ENCODE measurements at places on chromosomes 5 and 9.

DNA sequence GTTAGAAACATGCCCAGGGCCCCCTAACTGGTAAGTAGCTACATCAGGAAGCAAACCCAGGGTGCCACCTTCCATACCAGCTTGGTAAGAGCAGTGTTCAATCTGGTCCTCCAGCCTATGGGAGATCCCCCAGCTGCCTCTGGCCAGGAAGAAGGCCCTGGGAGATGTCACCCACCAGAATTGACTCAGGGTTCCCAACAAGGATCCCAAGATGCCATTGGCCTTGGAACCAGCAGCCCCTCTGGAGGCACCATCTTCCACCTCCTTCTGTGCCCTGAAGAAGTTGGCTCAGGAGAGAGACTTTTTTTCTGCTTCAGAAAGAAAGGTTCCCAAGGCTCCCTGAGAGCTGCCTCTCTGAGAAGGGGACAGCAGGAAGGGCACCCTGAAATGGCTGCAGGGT lies 56.6 kb upstream of the IL17B start:
- no peak for DNase-seq

DNA sequence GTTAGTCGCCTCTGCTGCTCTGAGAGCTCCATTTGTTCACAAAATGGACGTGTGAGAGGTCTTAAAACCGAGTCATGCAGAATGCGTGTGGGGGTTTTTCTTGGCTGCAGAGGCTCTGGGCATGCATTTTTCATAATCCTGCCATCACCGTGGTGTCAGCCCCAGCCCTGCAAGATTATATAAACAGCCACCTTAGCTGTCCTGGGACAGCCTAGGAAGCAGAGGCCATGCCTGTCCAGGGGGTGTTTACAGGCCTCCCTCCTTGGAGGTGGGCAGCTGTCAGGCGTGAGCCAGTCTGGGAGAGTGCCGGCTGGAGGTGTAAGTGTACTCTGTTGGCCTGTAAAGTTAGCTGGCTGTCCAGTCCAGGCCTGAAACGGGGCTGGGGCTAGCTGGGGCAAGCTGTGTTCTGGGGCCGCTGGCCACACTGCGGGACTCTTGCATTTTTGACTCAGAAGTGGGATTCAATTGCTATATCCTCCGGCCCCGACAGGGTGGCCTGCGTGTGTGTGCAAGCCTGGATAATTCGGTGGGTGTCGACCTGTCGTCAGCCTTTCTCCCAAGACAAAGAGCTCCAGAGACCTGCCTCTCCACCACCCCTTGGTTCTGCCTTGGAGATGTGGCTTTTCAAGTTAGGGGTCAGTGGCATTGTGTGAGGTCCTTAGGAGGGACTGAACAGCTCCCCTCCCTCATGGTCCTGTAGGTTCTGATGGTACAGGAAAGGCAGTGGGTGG lies 2.4 kb downstream of the WNK2 start:
- DNase-seq, result no peak

- DNase-seq, result no peak
Observed at GRCh38 chr5:157828105-157828943, 30.6 kb downstream of the CLINT1 start.

DNA sequence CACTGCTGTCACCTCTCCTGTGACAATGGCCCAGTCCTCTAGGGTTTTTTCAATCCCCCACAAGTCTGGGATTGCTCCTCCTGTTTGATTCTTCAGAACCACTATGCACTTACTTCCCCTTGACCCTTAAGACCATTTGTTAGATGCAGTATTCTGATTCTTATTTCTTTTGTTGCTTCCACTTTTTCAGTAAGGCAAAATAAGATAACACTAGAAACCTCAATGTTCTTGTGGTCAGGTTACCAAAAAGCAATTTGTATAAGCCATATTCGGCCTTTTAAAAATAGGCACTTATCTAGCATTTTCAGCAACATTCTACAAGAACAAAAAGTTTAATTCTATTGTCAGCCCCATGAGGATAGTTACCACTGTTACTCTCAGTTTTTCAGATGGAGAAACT lies 220.0 kb downstream of the KDM4C start:
- no peak for DNase-seq

DNA sequence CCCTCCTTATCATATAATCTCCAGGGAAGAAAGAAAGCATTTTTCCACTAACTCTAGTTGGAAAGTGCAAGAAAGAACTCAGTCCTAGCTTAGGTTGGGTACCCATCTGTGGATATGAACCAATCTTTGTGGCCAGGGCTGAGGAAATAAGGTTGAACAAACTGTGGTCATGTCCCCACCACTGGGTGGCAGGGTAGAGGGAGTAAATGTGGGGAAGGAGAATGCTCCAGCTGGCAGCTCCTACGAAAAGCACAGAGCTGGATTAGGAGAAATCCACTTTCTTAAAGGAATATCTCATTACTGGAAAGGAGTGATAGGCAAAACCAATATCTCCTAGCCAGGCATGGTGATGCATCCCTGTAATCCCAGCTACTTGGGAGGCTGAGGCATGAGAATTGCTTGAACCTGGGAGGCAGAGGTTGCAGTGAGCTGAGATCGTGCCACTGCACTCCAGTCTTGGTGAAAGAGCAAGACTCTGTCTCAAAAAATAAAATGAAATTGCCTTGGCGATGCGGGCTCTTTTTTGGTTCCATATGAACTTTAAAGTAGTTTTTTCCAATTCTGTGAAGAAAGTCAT lies 175.1 kb downstream of the CCDC192 start:
- DNase-seq, result no peak

- DNase-seq, result no peak
Observed at GRCh38 chr5:14171046-14171445, 27.9 kb downstream of the TRIO start.

GRCh38 chr5:25701936-25702335 lies 1057.2 kb upstream of the CDH10 start:
- DNase-seq, result no peak

DNA sequence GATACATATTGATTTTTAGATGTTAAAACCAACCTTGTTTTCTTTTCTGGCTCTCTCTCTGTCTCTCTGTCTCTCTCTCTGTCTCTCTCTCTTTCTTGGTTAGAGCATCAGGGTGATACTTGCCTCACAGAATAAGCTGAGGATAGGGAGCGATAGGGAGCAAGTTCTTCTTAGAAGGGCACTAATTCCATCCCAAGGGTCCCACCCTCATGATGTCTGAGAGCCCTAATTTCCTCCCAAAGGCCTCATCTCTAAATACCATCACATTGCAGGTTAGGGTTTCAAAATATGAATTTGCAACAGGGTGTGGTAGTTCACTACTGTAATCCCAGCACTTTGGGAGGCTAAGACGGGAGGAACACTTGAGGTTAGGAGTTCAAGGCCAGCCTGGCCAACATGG lies 4.8 kb upstream of the KIF3A start:
- no peak for DNase-seq

GRCh38 chr5:92556747-92557146 lies 1024.3 kb downstream of the NR2F1-AS1 start:
- no peak for DNase-seq

- no peak for DNase-seq
Observed at GRCh38 chr9:113879911-113880310, 3.8 kb downstream of the ZNF618 start.

DNA sequence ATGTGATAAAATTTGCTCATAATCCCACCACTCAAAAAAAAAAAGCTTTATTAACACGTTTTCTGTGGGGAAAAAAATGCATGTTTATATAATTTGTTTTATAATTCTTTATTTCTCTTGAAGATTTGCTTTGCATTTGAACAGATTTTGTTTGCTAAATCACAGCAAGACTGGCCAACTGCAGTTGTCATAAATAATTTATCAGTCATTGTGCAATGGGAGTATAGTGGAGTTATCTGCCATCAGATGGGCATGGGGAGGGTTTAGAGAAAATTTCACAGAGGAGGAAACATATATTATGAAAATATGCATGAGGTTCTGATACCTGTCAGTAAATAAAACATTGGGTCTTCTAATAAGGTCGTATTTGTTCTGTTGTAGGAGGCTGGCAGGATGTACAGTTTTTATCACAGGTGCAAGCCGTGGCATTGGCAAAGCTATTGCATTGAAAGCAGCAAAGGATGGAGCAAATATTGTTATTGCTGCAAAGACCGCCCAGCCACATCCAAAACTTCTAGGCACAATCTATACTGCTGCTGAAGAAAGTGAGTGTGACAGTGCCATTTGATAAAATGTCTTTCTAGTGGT lies 23.8 kb downstream of the HSDL2 start:
- no peak for DNase-seq

DNA sequence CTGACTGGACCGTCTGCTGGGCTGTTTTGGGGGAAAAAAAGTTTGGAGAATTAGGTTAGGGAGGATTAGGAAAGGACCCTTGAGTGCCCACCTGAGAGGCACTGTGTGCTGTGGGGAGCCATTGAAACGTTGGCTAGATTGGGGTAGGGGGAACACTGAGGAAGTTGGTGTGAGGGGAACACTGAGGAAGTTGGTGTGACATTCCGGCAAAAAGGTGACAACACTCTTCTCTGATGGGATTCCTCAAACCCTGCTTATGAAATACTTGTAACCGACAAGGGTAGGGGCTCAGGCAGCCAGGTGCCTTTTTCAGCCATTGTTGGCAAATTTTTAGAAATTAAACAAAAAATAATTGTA lies 1.0 kb downstream of the CYSTM1 start:
- DNase-seq, result no peak

DNA sequence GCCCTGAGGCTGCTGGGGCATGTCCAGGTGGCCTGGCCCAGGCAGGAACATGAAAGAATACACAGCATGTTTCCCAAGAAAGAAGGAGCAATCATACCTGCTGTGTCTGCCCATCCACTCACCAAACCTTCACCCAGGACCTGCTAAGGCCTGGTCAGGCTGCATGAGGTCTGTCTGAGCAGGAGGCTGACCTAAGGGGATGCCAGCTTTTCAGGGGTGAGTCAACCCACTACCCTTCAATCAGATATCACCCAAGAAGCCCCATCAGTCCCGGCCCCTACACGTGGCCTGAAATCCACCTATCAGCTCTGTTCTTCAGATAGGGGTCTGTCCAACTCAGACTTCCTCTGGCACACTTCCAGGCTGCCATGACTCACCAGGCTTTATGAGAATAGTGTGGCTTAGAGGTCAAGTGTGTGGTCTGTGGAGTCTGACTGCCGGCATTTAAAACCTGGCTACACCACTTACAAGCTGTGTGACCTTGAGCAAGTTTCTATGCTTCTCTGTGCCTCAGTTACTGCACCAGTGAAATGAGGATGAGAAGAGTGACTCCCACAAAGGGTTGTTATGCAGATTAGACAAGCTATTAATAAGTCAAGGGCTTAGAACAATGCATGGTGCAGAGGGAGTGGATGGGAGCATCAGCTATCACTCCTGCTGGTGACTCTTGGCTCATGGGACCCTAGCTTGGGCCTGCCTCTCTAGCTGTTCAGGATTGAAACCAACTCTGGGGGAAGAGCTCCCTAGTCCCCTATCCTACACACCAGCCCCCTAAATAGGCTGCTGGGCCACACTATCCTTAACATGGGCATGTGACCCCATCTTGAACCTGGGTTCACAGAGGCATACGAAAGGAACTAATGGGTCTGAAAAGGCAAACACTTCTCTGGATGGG lies 130.3 kb downstream of the PAX5 start:
- no peak for DNase-seq

- DNase-seq, result no peak
Observed at GRCh38 chr5:113047234-113047633, 70.6 kb downstream of the DCP2 start.

DNA sequence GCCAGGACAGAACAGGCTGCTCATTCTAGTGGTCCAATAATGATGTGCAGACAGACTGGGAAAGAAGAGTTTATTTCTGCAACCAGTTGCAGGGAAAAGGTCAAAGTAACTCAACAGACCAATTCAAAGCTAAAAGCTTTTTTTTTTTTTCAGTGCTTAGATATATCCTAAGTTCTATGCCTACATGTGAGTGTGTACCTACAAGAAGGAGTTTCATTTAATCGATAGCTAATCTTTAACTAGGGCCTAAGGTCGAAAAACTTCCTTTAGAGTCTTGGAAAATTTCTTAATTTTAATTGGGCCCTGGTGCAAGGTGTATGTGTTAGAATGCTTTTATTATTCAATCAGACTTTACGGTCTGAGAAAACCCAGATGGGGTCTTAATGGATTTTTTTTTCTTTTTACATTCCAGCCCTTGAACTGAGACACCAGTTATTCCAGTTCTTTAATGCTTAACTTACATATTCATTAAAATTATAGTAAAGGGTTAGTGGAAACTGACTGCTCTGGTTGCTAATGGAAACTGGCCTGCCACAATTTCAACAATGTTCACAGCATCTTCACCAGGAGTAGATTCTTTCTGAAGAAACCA lies 365.3 kb downstream of the MTRR start:
- no peak for DNase-seq

DNA sequence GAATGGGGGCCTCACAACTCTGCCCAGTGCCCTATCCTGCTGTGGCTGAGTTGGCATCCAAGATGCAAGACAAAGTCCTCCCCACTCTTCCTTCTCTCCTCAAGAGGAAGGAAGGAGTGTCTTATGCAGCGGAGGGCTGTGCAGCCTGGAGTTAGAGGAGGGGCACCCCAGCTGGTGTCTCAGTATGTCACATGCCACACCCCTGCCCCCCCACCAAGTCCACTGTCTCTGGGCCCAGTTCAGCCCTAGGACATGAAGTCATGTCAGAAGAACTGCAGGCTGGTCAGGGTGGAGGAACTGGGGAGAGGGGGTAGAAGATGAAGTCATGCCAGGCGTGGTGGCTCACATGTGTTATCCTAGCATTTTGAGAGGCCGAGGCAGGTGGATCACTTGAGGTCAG lies 28.0 kb upstream of the SLC28A3 start:
- no peak for DNase-seq

- DNase-seq, result no peak
Observed at GRCh38 chr9:4803670-4804530, 11.2 kb downstream of the RCL1 start.

- DNase-seq, result no peak
Observed at GRCh38 chr9:112038017-112038408, 137.1 kb downstream of the SUSD1 start.

GRCh38 chr5:41983284-41983683 lies 58.2 kb downstream of the FBXO4 start:
- DNase-seq, result no peak

DNA sequence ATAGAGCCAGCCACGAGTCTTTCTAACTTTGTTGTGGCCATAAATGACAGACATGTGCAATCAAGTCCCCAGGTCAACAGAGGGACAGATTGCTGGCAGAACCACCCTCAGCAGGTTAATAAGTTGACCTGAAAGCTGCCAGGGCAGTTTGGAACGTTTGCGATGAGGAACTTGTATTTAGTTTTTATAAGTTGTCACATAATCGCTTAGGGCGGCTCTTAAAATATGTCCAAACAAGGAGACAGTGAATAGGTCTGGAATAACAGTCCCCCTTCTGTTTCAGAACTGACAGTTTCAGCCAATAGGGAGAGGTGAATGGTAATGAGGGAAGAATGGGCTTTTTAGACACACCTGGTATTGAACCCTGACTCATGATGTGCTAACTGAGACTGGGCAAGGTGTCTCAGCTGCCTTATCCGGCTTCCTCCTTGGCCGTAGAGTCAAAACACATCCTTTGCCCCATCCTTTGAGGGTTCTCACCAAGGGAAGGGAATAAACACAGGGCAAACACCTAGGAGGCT lies 33.6 kb upstream of the GABRP start:
- DNase-seq, result no peak

DNA sequence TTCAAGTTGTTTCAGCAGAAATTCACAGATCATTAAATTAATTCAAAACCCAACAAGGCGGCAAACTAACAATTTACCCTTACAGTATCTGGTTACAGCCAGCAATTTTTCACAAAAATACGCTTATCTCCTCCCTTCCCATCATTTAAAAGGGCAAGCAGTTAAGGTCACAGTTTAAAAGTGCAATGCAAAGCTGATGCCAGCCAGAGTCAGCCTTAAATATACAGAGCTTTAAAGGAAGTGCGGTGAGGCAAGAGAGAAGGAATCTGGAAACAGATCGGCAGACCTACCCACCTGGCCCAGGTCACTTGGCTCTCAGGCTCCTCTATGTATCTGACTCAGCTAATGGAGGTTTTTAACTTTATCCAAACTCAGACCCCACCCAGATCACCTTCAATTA lies 31.0 kb downstream of the EPB41L4A start:
- no peak for DNase-seq

Data from activated CD8-positive, alpha-beta memory T cell treated with anti-CD3 and anti-CD28 coated beads for 4 hours (primary cell).